ENCODE measurements at places on chromosomes 13 and 19.

DNA sequence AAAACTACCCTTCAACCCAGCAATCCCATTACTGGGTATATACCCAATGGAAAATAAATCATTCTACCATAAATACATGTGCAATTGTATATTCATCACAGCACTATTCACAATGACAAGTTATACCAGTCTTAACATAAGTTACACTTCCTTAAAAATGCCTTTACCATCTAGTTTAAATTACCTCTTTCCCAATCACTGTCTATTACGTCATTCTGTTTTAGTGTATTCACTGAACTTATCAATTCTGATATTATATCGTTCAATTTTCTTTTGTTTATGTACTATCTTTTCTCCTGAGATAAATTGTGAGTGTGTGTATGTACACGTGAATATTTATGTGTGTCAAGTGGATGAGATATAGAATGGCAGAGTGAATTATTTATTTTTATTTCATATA lies 1416.8 kb downstream of the OLFM4 start:
- DNase-seq, result no peak

GRCh38 chr19:47377801-47378200 lies 28.7 kb downstream of the DHX34 start:
- DNase-seq, result peak; percentile 57

DNA sequence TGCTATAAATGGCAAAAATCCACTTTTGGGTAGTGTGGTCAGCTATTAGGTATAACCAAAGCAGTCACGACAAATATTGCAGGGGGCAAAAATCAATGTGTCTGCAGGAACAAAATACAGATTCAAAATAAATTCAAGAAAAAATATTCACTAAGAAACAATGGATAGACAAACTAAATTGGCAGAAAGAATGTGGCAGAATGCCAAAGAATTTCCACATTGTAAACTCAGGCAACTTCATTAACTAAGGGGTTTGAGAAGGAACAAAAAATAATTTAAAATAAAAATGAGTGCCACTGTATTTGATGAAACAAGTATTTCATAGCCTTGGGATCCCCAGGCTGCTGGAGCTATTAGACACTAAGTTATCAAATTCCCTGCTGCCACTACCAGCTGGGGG lies 193.1 kb downstream of the VWA8 start:
- DNase-seq, result no peak

- no peak for DNase-seq
Measured at GRCh38 chr13:26255691-26256277, 1.9 kb downstream of the CDK8 start.

GRCh38 chr13:30676672-30677071 lies 58.7 kb upstream of the ALOX5AP start:
- no peak for DNase-seq

DNA sequence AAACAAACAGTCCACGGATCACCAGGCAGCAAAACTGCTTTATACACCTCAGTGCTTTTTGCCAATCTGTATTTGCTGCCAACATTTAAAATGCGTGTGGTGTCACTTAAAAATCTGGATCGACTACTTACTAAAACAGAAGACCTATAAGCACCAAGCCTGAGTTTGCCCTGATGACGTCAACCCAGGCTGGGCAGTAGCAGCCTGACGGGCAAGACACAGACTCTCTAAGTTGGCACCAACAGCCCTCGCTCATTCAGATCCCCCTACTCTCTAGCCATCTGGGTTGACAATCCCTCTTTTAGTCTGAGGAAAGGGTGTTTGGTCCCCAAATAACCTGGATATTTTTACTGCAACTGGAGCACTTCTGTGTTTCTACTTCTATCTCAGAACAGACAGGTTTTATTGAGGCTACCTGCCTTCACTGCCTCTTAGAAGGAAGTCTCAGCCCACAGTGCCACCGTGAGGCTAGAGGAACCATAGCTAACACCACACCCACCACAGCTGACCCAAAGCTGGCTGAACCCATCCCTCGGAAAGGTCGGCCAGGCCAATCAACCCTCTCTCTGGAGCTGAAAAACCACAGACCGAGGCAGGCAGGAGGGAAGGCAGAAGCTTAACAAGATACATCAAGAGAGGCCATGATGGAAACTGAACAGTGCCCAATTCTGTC lies 6.9 kb downstream of the SUGP2 start:
- DNase-seq, result no peak

DNA sequence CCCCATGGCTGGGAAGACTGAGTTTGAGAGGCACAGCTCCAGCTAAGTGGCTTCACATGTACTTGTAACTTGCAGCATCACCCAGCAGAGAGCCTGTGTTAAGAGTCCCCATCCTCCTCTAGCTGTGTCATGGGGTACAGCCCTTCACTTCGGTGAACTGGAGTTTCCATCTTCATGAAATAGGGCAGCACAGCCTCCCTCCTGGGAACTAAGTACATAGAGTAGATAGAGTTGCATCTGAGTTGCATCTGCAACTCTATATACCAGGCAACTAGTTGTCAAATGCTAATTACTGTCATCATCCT lies 1.2 kb downstream of the PRDX2 start:
- DNase-seq, result no peak

DNA sequence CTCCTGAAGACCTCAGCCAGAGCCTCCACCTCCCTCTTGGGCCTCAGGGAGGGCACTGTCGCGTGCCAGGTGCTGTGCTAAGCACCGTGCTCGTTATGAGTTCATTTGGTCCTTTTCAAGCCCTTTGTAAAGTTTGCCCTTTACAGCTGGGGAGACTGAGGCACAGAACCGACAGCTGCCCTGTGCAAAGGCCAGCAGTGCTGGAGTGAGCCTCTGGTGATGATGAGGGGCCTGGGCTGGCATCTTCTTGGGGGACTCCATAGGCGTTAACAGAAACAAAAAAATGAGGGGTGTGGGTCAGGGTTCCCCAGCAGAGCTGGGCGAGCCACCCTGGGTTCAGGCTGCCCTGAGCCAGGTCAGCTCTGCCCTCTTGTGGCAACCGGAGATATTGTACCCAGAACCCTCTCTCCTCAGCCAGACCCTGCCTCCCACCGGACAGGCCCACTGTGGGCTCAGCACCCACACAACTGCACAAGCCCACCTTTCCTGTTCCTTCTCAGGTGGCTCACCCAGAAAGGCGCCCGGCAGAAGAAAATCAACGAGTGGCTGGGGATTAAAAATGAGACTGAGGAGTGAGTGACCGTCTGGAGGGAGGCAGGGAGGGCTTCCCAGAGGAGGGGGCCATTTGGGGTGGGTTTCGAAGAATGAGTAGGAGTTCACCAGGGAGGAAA lies 5.5 kb upstream of the IFI30 start:
- no peak for DNase-seq

GRCh38 chr13:51873837-51874236 lies 12.1 kb downstream of the CCDC70 start:
- DNase-seq, result no peak

DNA sequence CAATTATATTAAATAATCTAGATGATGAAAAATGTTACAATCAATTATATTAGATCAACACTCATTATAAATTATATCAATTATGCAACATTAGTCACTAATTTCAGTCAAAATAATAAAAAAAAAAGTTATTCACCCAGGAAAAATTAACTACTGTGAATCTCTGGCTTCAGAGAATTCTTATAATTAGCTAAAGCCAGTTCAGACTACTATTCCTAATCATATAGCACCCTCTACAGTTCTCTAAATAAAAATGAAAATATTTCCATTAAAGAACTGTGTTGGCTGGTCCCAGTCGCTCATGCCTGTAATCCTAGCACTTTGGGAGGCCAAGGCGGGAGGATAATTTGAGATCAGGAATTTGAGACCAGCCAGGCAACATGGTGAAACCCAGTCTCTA lies 33.0 kb downstream of the XPO4 start:
- DNase-seq, result no peak

- DNase-seq, result no peak
Measured at GRCh38 chr13:20332361-20333096, 100.4 kb upstream of the GJB6 start.

DNA sequence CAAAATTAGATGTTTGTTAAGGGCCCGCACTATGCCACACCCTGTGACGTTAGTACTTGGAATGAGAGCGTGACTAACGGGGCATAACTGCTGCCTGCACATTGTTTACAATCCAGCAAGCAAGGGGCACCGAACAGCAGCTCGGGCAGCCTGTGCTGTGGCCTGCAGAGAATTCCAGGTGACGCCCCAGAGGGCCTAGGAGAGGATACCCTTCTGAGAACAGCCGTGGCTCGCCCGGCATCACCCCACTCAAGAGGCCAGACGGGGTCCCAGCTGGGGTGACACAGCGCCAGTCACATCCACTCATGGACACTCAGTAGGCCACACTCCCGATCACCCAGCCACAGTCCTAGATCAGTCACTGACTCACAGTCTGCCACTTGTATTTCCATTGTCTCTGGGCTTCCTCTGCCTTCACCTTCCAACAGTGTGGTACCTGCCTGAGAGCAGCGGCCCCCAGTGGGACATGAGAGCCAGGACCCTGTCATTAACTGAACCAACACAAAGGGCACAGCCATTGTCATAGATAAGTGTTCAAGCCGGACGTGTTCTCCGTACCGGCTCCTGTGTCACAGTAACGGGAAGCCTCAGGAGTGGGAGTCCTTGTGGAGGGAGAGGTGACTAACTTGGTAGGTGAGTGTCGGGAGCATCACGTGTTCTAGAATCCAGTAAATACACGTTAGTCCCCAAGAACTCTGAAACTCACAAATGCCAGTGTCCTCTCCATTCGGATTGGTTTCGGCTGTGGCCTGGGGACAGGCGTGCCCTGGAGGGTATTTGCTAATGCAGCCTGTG lies 7.5 kb downstream of the ZNF331 start:
- no peak for DNase-seq

GRCh38 chr19:48400018-48400742 lies 6.7 kb downstream of the GRIN2D start:
- DNase-seq, result peak; percentile 86

DNA sequence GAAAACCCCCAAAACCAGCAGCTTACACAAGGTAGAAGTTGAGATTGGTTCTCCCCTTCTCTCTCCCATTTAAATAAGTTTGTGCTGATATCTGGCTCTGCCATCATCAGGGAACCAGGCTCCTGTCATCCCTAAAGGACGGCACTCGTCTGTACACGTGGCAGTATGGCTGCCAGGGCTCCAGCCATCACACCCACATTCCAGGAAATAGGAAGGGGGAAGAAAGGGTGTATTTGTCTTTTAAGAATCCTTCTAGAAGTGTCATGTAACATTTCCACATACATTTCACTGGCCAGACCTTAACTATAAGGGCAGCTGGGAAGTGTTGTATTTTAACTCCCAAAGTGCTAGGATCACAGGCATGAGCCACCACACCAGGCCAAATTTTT lies 10.1 kb downstream of the SPC24 start:
- no peak for DNase-seq

- DNase-seq, result no peak
Measured at GRCh38 chr13:32585550-32586079, 637 bp upstream of the PDS5B start.

GRCh38 chr19:2716722-2717637 lies 4.2 kb downstream of the DIRAS1 start:
- DNase-seq, result no peak

DNA sequence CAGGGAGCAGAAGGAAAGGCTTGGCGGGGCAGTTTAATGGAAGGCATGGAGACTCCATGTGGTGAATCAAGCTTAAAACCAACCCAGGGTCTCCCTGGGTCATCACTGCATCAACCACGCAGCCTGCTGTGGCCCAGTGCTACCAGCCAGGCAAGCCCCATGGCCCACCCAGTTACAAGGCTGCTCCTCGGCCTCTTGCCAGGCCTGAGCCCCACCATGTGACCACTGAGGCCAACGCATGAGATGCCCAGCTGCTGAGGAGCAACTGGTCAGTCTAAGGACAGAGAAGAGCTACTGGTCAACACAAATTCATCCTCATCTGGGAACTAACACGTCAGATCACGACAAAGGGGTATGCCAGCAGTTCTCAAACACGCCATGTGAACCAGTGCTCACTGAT lies 15.4 kb upstream of the KPTN start:
- DNase-seq, result no peak

DNA sequence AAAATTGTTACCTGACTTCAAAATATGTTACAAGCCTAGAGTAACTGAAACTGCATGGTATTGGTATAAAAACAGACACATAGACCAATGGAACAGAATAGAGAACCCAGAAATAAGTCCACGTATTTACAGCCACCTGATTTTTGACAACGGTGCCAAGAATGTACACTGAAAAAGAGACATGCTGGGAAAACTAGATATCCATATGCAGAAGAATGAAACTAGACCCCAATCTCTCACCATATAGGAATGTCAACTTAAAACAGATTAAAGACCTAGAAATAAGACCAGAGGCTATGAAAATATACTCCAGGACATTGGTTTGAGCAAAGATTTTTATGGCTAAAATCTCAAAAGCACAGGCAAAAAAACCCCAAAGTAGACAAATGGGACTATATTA lies 76.5 kb downstream of the LATS2 start:
- DNase-seq, result no peak

DNA sequence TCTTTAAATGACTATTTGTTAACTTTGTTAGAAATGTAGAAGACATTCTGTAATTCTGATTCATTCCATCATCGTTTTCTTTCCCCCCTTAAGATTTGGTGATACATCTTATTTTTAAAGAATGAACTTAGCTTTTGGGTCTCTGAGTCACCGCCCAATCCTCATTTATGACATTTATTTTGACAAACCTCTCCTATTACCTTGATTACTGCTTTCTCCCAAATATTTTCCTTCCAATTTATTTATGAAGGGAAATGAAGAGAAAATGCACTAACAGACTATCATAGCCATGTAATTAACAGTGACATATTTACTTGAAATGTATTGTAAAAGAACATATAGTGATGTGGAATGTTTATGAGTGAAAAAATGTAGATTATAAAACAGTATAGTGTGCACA lies 241.6 kb downstream of the DCLK1 start:
- no peak for DNase-seq

All from NCI-H1417 (cell line).